ENCODE measurements at places on chromosomes 1 and 21.

DNA sequence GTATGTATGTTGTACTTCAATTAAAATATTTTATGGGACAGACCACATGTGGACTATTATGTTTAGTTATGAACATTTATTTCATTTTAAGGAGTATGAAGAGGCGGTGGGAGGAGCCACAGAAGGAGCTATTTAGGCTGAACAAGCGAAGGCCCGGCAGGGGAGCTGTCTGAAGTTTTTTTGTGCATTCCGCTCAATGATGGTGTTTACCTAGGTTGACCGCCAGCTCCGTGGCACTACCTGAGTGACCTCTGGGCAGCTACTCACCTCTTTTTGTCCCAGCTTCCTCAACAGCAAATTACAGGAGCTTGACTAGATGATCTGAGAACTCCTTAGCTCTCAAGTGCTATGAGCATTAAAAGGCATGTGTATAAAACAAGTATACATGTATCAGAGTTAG is 32.7 kb upstream of the C1orf198 start:
- no peak for DNase-seq

DNA sequence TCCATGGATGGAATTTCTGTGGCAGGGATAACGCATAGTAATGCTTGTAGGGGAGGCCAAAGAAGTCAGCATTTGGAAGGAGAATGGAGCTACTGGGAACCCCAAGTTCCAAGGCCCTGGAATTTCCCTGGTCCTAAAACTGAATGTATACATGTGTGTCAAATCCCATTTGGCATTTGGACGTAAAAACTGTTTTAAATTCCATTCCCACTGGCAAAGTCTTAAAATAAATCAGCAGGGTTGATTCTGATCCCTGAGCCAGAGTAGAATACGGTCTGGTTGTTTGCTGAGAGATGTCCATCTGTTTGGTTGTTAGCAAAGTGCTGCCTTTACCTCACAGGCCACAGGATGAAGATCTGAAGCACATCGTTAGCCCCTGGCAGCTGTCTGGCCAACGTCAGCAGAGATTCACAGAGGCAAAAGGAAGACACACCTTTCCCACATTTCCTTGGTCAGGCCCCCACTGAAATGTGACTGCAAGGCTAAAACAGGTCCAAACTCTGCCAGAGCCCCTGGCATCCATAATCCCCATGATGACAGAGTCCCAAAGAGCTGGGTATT is 62.2 kb downstream of the GORAB start:
- DNase-seq: no peak

DNA sequence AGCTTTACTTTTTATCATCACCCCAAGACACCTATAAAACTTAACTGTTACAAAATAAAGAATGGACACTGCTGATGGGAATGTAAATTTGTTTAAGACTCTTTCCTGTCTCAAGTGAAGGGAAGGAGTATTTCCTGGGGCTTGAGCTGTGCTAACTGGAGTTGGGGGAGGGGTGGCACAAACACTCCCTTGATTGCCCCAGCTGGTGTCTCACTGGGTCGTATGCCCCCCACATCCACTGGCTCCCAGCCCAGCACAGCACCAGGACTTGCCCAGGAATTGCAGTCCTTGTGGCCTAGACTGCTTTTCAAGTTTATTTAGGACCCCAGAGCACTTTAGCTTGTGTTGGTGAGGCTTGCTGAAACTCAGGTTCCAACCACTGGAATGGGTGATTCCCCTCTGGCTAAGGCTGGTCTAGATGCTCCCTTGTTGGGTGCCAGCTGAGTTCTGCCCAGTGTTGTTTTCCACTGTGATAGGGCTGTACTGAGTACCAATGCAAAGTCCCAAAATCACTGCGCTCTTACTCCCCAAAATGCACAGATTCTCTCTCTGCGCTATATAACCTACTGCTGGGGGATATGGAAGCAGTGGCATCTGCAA is 49.1 kb upstream of the DR1 start:
- DNase-seq: no peak

DNA sequence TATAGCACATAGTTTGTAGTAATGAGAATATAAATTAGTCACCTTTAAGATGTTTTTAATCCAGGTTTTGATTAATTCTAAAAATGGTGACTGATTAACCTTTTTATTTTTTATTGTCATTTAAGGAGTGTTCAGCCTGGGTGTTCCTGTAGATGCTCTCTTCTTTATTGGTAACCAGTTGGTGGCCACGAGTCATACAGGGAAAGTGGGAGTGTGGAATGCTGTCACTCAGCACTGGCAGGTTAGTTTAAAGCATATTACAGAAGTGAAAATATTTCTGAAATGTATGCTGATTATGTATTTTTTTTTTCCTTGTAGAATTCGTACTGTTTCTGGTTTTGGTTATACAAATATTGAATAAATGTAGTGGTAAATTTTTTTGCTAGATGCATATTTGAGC is 28.1 kb downstream of the KCTD3 start:
- no peak for DNase-seq

- DNase-seq: peak; percentile 69
Measured at GRCh38 chr1:32753532-32754316, 51.2 kb upstream of the SYNC start.

- peak; percentile 51 for DNase-seq
Measured at GRCh38 chr1:156860113-156860627, 495 bp upstream of the NTRK1 start.

- no peak for DNase-seq
Measured at GRCh38 chr1:29282924-29283803, 46.8 kb downstream of the PTPRU start.

DNA sequence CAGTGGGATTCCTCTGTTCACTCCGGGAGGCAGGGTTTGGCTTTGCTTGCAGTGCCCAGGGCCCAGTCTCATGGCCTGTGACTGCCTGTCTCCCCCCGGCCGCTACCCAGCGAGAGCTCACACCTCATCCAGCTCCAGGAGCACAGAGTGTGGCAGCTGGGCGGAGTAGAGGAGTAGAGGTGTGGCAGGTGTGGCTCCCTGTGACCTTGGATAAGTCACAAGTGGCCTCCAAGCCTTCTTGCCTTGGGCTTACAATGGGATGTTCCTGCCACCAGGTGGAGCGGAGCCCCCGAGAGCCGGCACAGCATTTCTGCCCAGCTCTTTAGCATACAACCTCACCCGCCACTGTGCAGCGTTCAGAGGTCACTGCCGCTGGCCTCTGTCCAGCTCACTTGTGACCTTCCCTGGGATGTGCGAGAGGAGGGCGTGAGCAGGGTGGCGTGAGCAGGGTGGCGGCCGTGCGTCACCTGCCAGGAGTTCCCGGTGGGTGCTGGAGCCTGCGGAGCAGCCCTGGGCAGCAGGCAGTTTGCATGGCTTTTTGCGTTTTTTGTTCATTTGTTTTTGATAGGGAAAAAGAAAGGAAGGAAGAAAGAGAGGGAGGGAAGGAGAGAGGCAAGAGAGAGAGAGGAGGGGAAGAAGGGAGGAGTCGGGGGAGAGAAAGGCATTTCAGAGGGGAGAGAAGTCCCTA is 42.4 kb downstream of the CRYAA start:
- DNase-seq: no peak

DNA sequence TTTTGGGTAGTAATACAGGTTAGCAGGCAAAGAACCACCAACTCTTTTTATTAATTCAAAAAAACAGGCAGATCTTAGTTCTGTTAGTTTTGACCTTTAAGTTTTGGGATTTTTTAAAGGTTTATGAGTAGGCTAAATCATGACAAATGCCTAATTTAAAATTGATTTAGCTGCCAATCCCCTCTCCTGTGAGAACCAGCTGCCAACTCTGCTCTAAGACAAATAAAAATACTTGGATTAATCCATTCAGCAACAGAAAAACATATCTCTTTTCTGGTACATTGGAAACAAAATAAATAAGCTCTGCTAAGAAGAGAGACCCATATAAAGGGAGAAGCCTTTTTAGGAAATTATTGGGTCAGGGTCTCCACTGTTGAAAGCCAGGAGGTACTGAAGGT is 160.8 kb downstream of the NTMT2 start:
- DNase-seq: no peak

- no peak for DNase-seq
Measured at GRCh38 chr1:75423616-75424015, 187.3 kb downstream of the SLC44A5 start.

- DNase-seq: peak; percentile 23
Measured at GRCh38 chr1:86913399-86913895, 479 bp downstream of the SELENOF start.

GRCh38 chr1:243473227-243474135 is 217.6 kb downstream of the SDCCAG8 start:
- no peak for DNase-seq

DNA sequence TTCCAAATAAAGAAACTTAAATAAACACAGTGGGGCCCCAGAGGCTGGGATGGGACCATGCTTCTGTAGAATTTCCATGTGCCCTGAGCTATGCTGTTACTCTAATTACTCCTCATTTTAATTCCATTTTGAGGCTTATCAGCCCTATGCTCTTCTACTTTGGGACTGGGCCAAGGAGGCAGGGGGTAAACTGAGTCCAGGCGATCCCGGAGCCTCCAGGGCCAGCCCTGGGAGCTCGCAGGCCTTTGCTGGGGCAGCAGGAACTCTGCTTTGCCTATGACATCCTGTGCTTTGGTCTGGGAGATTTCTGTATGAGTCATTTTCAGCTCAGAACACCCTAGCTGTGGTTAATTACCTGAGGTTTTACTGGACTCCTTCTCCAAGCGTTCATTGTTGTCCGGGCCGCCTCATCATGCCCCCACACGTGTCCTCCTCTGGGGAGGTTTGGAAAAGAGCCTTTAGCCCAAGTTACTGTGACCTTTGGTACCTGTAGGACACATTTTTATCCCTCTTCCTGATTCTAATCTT is 95.7 kb downstream of the RHOU start:
- DNase-seq: no peak

DNA sequence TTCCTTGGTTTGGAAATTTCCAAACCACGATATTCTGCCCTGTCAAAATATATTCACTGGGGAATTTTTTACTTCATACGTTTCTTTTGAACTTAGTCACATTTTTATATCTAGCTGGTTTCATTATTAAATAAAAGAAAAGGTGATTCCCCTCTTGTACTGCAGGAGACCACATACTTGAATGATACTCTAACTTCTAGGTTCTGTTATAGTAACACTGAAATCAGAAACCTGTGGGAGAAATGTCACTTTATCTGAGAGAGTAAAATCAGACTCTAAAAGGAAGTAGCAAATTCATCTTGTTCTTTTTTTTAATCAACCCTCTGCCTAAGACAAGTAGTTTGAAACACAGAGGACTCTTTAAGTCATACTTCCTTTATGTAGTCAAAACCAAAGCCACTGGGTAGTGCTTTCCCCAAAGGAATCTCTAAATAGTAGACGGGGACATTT is 34.4 kb downstream of the MRPL39 start:
- no peak for DNase-seq

DNA sequence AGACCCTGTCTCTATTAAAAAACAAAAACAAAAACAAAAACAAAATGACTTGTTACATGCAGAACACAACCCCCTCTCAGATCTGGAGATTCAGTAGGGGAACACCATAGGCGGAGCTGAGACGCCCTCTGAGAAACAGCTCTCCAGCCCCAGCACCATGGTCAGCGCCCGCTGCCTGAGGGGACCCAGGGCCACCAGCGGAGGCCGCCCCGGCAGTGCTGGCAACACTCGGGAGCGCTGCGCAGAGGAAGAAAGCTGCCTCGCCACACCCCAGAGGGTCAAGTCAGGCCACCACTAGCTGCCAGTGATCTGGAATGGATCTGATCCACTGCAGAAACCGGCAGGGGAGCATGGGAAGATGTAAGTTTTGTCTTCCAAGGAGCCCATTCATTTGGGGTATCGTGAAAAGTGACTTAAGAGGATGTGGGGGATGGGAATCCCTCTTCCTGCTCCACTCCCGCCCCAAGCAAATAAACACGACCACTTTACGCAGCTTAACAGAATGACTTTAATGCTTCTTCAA is 3.1 kb downstream of the ACTA1 start:
- DNase-seq: peak; percentile 35

- DNase-seq: no peak
Measured at GRCh38 chr1:54557671-54558355, 9.8 kb downstream of the ACOT11 start.

DNA sequence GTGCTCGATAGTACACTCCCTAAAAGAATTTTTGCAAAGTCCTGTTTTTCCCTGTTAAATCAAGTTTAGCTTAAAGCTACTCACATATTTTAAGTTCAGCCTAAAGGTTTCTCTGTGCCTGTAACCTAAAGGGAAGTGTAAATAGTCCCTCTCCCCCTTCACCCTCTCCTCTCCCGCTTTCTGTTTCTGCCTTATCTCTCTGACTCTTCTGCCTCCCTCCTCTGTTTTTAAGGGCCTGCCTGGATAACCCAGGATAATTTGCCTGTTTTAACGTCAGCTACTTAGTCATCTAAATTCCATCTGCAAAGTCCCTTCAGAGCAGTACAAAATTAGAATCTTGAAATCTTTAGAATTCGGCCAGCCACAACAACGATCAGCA is 92.6 kb downstream of the NID1 start:
- no peak for DNase-seq

- DNase-seq: peak; percentile 42
Measured at GRCh38 chr1:180515857-180516388, 13.5 kb upstream of the ACBD6 start.

GRCh38 chr1:1937061-1937460 is 18.0 kb upstream of the TMEM52 start:
- DNase-seq: no peak
